ENCODE measurements at places on chromosomes 5 and 9.
A peak's percentile ranks its signal among the peaks of the same experiment; 100 is the strongest.

DNA sequence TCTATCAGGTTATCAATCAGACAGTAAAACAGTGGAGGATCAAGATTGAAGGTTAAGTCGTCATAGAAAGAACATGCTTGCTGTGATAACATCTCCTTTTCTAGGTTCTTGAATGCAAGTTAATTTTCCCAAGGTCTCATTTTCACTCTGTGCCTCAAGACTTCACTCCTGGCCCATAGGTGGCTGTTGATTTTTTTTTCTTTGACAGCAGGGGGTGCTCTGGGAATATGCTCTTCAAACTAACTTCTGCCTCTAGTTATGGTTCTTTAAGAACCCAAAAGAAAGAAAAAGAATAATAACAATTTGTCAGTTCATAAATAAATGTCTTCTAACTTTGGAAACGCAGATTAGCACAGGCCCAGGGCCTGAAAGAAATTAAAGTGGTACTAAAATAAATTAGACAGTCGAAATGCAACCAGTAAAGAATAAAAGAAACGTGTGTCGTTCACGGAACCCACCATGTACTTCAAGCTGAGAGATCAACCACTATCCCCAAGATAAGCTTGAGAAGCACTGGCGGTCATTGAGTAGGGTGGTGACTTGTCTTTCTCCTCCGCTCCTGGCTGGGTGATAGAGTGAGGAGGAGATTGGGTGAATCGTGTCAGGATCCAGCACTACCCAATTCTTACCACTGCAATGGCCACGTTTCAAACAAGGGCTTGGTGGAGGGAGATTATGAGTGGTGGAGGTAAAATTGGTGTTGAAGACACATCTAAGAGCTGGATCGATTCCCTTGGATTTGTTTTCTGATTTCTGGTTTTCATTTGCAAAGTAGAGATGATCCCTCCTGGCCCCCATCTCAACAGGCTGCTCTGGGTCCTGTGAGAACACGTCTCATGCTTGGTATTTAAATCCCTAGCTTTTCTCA is 93.4 kb upstream of the IRX4 start:
- DNase-seq = no peak

GRCh38 chr9:112097712-112098688 is 77.1 kb downstream of the SUSD1 start:
- DNase-seq = peak; percentile 77

DNA sequence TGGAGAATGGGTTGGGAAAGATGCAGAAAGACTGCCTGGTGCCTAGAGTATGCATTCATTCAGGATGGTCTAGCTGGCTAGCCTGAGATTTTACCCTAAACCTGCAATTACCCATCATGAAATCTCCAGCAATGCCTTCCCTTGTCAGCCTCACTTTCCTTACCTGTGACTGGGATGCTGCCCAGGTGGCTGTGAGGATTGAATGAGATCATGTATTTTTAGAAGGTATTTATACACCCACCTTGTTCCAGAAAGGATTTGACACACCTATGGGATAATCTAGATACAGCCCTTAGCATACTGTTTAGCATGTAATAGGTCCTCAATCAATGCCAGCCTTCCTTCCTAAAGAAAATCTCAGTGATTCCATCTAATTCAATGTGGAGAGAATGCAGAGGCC is 561.4 kb downstream of the CDK5RAP2 start:
- no peak for DNase-seq

DNA sequence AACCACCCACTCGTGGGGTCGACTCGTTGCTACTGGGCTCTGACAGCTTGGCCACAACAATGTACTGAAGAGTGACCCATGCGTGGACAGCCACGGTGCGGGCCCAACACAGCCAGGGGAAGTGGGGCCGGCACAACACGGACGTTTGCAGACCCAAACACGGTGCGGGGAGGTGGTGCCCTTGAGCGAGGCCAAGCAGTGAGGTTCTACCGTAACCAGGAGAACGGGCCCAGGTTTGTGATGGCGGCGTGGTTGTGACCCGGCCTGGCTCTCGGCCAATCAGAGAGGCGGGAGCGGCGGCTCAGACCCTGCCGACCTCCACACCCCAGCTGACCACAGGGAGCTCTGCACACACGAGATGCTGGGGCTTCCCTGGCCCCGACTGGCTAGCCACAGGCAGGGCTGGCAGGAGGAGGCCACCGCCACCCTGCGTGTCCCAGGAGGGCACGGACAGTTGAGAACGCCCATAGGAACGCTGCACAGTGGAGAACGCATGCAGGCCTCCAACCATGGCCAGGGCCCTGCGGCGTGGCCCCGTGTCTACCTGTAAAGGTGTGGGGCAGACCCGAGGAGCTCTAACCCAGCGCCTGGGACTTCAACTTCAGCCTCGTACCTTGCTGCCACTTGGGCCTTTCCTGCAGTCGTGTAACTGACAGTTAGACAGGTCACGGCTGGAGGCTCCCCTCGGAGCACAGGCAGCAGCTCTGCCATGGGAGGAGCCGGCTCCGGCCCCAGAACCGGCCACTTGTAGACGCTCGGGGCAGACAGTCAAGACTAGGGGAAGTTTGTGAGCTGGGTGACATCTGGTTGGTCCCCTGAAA is 13.7 kb downstream of the BRD3 start:
- DNase-seq = no peak

GRCh38 chr5:144971108-144971850 is 800.6 kb downstream of the KCTD16 start:
- DNase-seq = no peak

Data from stimulated activated CD4-positive, alpha-beta T cell treated with anti-CD3 and anti-CD28 coated beads, Interleukin-15, amount 100 ng/mL, for 24 hours (primary cell).